ENCODE measurements at places on chromosomes 13 and 19.

DNA sequence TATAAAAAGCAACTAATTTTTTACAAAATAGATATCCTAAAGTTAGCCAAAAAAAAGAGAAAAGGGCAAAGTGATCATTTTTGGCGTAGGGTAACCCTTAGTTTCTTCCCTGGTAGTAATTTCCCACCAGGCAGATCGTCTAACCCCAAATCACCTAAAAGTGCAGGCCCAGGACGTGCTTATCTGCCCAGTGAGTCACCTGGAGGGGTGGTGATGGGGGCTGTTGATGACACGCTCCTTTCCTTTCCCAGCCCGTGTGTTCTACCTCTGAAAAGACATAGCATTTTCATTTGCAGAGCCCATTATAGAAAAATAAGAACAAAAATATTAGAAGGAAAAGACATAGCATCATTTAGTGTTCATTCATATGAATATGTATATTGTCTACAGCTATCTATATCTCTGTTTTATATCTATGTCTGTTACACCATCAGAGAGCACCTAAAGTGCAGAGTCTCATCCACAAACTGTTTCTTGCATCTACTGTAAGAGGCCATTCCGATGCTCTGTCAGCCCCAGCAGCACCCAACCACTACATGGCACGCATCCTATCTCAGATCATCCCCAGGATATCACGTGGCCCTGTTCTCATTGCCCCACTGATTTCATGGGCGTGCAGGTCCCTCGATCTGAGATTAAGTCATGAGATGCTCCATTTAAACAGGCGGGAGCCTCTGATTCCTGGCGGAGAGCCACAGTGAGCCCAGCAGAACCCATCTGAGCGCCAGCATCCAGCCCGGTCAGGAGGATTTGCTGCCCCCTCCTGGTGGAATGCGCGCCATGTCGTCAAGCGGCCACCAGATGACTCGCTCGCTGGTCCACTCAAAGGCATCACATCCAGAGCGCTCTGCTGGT lies 8.5 kb upstream of the LILRB3 start:
- peak; percentile 44 for DNase-seq

DNA sequence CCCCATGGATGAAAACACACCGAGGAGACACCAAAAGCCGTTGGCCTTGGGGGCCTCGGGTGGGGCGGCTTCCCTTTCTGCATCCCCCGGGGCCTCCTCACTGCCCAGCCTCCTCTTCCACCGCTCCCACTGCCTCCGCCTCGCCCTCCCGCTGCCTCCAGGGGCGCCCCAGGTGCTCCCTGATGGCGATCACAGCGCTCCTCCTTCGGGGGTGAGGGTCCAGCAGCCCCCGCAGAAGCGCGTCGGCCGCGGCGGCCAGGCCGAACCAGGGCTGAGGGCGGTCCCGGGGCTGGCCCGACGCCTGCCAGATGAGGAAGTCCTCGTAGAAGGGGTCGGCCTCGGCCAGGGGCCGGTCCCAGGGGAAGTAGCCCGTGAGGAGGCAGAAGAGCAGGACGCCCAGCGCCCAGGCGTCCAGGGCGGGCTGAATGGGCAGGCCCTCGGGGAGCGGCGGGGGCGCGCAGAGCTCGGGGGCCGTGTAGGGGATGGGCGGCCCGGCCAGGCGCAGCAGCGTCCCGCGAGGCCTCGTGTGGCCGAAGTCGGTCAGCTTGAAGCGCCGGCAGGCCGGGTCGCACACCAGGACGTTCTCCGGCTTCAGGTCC lies 7.2 kb downstream of the SBK2 start:
- no peak for DNase-seq

DNA sequence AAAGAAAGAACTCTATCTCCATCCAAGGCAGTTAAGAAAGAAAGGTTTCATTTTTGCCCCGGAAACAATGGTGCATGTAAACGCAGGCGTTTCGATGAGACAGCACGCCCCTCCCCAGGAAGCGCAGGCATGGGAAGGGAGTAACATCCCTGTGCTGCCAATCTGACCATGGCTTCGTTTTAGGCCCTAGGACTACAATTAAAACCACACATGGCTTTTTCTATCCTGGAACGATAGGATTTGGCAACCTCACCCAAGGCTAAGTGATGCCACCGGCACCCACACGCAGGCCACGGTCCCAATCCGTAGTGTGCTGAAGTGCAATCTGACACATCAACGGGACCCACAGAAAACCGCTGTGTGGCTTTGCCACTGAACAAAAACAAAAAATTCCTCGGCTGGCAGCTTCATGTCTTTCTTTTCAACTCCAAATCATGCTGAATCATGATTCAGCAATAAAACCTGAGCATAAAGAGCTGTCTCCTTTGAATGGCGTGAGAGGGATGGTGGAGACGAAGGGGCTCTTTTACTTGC lies 24.2 kb downstream of the RANBP3 start:
- no peak for DNase-seq

- no peak for DNase-seq
Measured at GRCh38 chr13:102395939-102396338, 5.9 kb downstream of the FGF14 start.

- peak; percentile 95 for DNase-seq
Measured at GRCh38 chr13:105979131-105980011, 556.1 kb downstream of the EFNB2 start.

DNA sequence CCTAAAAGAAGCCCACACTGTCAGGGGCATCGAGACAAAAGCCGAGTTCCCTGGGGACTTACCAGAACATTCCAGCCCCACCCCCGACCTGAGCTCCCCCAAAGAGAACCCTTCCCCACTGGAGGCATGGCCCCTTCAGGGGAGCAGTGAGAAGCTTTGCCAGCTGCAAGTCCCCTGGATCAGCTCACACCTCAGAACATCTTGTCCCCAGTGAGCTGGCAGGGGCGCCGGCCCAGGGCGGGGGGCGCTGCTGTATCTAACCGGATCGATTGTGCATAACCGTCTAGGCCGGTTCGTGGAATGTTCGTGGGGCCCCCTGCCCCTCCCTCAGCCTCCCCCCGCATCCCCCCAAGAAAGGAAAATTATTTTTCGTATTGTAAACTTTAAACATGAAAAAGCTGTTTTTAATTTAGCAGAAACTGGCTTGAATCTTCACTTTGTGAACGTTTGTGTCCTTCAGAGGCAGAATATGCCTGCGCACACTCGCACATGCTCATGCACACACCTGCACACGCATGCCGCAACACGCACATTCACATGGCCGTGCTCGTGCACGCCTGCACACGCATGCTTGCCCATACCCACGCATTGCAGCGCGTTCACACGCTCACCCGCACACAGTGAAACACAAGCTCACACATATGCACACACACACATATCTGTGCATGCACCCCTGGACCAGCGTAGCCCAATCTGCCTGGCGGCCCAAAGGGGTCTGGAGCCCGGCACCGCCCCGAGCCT lies 12.0 kb upstream of the CRTC1 start:
- no peak for DNase-seq

GRCh38 chr19:33777753-33778088 lies 18.9 kb upstream of the KCTD15 start:
- DNase-seq, result no peak

GRCh38 chr13:39874331-39875053 lies 219.0 kb downstream of the COG6 start:
- no peak for DNase-seq

- DNase-seq, result peak; percentile 7
Measured at GRCh38 chr19:38898788-38899446, 501 bp downstream of the SIRT2 start.

GRCh38 chr19:48575931-48576622 lies 24.1 kb downstream of the SULT2B1 start:
- no peak for DNase-seq

DNA sequence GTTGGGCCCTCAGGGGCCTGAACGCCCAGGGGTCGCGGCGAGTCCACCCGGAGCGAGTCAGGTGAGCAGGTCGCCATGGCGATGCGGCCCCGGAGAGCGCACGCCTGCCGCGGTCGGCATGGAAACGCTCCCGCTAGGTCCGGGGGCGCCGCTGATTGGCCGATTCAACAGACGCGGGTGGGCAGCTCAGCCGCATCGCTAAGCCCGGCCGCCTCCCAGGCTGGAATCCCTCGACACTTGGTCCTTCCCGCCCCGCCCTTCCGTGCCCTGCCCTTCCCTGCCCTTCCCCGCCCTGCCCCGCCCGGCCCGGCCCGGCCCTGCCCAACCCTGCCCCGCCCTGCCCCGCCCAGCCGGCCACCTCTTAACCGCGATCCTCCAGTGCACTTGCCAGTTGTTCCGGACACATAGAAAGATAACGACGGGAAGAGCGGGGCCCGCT lies at the start of gene CCNA1:
CCNA1 (plus strand) TSS at position 390 of the 439 bp plus-strand sequence. CDS start 562 bp downstream, outside the sequence.
- no peak for DNase-seq

DNA sequence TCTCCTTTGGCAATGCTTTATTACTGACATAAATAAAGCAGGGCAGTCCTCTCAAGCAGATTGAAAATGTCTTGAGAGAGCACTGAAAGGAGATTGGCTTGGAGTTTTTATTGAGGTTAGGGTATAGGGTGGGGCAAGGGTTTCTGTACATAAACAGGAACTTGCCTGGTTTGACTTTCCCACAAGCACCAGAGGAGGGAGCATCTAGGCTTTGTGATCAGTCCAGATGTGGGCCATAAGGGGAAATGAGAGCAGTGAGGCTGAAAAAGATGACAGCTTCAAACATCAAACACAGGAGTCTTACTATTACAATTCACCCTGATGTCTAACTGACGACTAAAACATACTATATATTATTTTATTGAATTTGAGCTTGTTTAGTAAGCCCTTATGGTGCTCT lies 260.9 kb downstream of the MTUS2 start:
- DNase-seq, result no peak

DNA sequence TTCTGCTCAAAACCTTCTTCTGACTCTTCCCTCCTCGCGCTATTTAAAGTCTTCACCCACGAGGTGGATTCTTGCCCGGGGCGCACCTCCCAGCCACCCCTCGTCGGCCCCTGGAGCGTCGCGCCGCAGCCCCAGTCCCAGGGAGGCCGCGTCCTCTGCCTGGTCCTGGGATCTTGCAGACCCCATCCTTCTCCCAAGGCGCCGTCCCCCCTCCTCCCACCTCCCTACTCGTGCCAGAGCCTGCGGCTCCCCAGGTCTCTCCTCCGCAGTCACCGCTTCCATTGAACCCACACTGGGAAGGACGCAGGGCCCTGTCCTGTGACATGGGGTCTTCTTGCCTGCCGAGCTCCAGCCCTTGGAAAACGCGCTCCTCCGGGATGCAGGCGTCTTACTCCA lies 486 bp downstream of the ZNF808 start:
- DNase-seq, result no peak

DNA sequence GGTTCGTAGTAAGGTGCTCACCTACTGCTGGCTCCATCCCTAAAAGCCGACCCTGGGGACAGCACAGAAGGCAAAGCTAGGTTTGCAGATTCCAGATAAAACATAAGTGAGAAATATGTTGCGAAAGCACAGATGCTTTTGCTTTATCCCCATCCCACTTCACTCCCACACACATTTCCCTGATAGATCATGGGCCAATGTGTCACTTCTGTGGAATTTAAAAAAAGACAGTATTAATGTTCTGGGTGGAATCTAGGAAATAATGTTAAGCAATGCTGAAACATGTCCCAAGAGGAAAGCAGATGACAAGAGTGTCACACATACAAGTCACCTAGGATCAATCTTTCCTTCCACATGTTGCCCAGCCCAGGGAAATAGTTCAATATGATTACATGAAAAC lies 661.0 kb upstream of the MIR17HG start:
- DNase-seq, result peak; percentile 82

DNA sequence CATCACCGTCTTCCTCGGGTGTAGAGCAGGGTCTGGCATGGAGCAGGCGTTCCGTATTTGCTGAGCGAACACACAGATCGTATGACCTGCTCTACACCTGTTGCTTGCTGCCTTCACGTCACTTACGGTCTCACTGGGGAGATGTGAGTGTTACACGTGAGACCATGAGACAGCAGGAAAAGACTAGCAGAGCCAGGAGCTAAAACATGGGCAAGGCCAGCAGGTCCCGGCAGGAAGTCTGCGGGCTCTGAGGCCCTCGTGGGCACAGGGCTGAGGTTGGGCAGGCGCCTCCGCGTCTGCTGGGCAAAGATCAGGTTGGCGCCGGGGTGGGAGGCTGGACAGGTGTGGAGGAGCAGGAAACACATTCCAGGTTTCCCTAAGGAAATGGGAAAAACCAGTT lies 19.7 kb upstream of the GTF3A start:
- no peak for DNase-seq

- DNase-seq, result no peak
Measured at GRCh38 chr19:51382004-51382403, 5.8 kb downstream of the LIM2 start.

DNA sequence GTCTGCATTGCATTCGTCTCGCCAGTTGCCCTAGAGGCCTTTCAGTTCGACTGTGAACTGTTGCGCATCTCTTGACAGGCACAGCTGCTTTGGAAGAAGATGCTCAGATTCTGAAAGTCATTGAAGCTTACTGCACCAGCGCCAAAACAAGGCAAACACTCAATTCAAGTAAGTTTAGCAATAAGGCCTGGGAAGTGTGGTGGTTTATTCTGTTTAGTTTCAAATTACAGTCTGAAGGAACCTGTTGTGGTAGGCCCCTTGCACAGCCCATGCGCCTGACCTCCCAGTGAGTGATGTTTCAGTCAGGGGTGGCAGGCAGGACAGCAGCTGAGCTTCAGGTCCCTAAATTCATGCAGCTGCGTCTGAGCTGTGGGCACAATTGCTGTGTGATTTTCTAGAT lies 32.2 kb upstream of the TEX29 start:
- DNase-seq, result no peak

- DNase-seq, result no peak
Measured at GRCh38 chr13:20714563-20715329, 11.2 kb downstream of the IL17D start.

- DNase-seq, result peak; percentile 21
Measured at GRCh38 chr13:43830497-43830881, 43.7 kb upstream of the ENOX1 start.

DNA sequence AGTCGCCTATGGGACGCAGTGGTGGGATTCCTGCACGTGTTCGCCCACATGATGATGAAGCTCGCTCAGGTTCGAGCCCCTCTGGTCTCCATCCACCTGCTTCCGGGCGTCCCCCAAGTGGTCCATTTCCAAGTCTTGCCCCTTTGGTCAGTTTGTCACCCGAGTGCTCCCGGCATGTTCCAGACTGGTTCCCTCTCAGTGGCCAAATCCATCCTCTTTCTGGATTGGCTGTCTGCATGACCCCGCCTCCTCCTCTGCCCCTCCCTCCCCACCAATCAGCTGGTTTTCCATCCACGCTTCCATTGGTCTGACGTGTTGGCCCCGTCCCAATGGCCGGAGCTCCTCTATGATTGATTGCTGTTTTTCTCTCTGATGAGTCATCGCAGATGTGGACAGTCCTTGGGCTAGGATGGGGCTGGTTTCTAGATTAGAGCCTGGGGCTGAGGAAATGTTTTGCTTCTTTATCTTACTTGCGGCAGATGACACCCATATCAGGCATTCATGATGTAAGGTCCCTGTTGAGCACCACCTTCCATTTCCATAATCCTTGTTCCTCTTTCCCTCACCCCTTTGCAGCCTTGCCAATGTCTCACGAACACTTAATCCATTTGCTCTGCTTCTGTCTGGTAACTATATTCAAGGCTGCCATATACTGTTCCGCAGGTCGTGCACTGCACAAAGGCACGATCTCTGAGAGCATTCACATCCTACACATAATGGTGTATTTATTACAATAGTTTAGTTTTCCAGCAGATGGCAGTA lies 73.8 kb downstream of the MAP4K1 start:
- peak; percentile 79 for DNase-seq

GRCh38 chr19:17107546-17108452 lies 32.2 kb downstream of the MYO9B start:
- peak; percentile 96 for DNase-seq

- DNase-seq, result no peak
Measured at GRCh38 chr13:39955560-39955959, 300.1 kb downstream of the COG6 start.

Data from bronchial epithelial cell (primary cell).